ENCODE measurements at places on chromosomes 11 and 22.

DNA sequence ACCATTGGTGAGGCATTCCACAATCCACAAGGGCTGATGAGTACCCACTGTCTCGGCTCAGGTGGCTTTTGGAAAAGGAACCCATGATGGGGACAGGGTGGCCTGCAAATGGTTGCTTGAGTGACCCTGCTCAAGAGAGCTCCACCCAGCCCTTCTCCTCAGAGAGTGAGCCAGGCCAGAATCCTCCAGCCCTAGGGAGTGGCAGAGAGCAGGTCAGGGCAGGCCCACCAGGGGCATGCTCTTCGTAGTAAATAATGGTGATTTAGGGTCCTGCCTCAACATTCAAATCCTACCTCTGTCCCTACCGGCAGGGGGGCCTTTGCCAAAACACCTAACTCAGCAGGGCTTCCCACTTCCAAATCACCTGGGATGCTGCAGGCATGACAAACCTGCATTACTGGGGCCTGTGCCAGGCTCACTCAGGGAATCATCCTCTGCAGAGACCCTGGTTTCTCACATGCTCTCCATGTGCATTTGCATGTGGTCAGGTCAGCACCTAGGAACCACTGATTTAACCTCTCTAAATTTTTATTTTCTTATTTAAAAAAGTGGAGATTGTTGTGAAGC, 17.3 kb upstream of the TP53I11 start:
- DNase-seq: no peak

- DNase-seq: no peak
Observed at GRCh38 chr11:124751741-124752470, at the start of gene VSIG2. TSS of gene VSIG2 (minus strand) at chr11:124752255. CDS start at chr11:124752137, 118 bp downstream.

DNA sequence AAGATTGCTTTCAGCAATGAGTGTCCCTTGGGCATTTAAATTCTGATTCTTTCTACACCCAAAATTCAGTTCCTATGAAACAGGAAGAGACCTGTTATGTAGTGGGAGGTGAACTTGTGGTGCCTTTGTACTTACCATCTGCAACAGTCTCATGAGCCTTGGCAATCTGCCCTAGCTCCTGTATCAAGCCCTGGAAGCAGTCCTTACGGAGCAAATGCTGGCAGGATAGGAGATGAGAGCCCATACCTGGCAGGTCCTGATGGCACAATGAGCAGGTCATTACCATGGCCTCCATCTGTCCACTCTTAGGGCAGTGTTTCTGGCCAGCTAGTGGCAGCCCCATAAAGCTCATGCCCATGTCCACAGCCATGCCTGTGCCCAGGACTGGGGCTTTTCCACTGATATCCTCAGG, 10.8 kb downstream of the TRIM66 start:
- DNase-seq: no peak

- no peak for DNase-seq
Observed at GRCh38 chr11:85946221-85946620, 91.0 kb downstream of the CCDC83 start.
